ENCODE measurements at places on chromosomes 3 and 15.

DNA sequence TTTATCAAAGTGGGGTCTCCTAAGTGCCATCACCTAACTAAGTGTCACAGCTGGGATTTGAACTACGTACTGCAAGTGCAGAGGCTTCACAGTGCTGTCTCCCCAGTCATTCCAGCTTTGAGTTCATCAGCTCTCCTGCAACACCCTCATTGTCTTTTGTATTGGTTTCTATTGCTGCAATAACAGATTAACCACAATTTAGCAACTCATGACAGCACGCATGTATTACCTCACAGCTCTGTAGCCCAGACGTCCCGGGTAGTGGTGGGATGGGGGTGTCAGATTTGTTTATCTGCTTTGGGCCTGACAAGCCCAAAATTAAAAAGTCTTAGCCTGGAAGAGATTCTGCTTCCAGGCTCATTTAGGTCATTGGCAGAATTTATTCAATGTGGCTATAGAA lies 220.5 kb upstream of the LRRN1 start:
- DNase-seq = no peak

- DNase-seq = no peak
Observed at GRCh38 chr3:59237121-59237520, 187.3 kb upstream of the CFAP20DC start.

- peak; percentile 59 for DNase-seq
Observed at GRCh38 chr15:31483053-31483985, 156.7 kb downstream of the KLF13 start.

GRCh38 chr3:139897759-139898158 lies 37.2 kb upstream of the CLSTN2 start:
- no peak for DNase-seq

GRCh38 chr3:104614564-104614963 lies 752.1 kb upstream of the ALCAM start:
- no peak for DNase-seq

- peak; percentile 44 for DNase-seq
Observed at GRCh38 chr15:67150023-67150860, 84.8 kb downstream of the SMAD3 start.

DNA sequence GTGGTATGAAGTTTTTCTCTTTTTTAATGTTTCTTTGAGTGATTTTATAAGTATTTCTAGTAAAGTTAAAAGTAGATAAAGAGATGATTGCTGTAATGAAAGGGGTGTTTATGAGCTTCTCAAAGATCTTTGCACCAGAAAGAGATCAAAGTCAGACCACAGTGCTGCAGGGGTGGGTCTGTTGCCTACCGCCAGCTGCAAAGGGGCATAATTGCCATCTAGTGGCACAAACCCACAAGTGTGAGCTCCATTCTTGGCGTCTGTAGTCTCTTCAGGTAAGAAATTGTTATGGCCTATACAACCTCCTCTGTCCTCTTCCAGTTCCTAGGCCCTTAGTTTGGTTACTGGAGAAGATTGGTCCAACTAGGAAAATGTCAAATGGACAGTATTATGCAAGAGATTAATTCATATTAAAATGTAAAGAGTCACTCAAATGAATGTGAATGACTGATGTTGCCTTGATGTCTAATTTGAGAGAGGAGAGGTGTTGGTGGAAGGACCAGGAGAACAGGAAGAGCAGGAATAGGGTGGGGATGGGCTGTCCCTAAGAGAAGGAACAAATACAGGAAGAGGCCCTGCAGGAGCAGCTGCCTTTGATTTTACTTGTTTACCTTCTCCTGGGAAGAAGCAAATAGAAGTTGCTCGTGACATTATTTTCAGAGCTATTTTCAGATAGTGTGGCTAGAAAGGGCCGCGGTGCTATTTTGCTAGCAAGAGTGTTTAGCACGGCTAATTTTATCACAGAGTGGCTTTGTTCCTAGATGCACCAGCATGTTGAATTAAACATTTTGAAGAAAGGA lies 53.0 kb upstream of the GSK3B start:
- DNase-seq = peak; percentile 58

DNA sequence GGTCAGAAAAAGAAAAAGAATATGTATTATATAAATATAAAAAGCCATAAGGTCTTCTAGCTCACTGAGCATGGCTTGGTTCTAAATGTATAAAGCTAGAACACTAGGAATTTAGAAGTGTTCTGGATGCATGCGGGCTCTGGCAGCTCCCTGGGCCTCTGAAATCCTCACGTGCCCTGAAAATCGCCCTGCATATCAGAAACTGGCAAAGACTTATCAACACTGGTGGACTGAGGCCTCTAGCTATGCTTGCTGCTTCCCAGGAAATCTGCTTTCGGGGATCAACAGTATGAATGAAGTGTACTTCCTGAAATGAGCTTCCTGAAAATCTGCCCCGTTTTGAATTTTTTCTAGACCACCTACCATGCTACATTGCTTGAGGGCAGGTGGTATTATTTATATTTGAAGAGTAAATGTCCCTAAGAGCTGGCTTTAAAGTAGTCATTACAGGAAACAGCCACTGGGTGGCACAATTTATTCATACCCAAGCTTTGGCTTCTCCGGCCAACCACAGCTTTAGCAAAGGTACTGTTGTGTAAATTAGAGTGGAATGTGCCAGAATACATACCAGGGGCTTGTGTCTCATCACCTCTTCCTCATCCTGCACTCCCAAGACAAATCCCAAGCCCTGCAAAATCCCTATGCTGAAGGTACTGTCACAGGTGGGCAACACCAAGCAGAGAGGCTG lies 17.7 kb downstream of the CRTAP start:
- DNase-seq = no peak

DNA sequence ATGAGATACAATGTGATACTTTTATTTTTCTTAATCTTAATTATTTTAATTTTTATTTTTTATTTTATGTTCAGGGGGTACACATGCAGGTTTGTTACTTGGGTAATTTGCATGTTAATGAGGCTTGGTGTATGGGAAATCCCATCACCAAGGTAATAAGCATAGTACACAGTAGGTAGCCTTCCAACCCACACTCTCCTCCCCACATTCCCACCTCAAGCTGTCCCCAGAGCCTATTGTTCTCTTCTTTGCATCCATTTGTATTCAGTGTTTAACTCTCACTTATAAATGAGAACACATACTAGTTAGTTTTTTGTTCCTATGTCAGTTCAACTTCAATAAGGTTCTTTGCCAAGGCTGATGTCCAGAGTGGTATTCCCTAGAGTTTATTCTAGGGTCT lies 1375.4 kb downstream of the NSUN3 start:
- no peak for DNase-seq

GRCh38 chr15:83498374-83498773 lies 51.2 kb downstream of the SH3GL3 start:
- DNase-seq = no peak

DNA sequence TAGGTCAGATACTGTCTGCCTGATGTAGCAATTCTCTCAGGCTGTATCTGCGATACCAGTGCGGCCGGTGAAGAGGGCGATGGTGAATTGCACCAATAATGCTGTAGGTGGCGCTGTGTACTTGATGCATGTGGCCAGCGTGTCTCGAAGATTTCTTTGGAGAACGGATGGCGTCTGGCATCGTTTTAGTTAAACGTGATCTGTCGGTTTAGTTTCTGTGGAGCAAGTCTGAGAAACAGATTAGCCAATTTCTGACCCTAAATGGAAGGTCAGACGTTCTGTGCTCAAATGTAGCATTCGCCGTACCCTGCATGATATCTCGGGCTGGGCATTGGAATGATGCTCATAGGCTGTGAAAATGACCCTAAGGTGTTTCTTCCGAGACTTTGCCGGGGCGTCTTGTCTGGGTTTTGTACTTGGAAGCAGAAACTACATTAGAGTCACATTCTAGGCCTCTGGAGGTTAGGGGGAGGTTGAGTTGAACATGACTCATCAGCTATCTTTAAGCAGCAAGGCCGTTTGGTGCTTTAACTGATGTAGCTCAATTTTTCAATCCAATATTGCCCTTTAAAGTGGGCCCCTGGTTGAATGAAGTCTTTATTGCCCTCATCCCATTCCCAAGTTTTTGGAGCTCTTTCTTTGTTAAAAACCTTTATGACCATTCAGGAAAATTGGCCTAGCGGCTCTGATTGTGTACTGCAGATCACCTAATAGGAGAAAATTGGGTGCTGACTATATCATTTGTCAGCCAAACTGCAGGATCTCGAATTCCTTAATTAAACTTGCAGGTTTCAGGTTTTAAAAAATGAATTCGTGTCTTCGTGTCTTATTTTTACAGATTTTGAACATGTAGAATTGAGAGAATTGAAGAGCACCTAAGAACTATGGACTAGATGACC lies 80.0 kb downstream of the SQOR start:
- peak; percentile 22 for DNase-seq

DNA sequence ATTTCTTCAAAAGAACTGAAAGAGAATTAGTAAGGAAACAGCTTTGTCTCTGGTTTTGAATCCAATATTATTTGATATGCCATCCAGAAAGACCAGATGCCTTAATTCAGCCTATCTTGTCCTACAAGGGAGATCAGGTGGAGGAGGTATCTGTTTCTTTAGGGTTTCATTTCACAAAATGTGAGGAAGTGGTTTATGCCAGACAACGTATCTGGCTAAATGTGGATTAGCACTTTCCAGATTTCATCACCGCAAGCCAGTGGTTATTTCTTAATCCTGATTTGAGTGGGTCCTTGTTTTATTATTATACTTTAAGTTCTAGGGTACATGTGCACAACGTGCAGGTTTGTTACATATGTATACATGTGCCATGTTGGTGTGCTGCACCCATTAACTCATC lies 271.1 kb downstream of the EBLN2 start:
- DNase-seq = no peak

DNA sequence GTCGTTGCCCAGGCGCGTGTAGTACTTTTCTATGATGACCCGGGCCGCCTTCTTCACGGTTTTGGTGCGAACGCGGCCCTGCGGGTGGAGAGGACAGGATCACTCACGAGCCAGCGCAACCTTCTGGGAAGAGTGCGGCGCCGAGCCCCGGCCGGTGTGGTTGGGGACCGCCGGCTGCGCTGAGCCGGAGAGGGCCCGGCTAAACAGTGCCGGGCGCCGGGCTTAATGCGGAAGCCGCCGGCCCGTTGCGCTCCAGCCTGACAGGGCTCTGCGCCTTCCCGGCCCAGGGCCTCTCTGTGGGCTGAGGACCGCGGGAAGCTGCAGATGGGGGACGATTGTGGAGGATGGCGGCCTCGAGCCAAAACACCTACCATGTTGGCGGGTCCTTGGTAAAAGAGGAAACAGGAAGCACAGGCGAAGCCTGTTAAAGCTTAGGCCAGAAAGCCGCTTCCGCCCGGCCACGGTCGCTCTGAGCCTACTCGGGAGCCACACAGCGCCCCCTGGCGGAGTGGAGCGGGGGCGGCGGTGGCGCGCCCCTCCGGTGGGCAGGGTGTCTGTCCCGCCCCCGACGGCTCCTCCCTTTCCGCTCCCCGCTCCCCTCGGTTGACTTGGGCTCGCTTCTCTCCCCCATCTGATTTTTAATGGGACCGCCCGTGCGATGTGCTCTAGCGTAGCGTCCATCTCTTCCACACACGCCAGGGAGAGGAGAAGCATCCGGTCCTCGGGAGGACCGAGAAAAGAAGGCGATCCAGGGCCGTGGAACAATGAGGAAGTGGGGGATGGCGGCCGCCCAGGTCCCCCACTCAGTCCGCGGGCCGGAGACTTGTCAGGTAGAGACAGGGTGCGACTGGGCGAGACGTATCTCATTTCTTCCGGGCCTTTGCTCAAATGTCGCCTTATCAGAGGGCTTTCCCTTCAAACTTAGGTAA lies at the start of gene RPS17:
TSS of gene RPS17 (minus strand) at position 403 of the 929 bp plus-strand sequence. CDS start at position 374, 29 bp downstream.
- peak; percentile 99 for DNase-seq

DNA sequence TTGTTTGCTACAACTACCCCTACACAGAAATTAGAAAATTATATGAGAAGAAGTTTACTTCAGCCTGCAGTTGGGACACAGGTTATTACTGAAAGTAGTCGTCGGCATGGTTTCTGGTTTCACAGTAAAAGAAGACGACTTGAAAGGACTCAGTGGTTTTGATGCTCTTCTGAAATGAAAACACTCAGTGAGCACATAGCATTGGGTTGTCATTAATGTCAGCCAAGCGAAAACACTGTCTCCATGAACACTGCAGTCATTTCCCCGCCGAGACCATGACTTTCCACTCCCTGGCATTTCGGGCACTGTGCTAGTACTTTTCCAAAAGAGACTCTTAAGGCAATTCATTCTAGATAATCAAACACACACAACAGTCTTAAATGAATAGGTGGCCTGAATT lies 69.2 kb upstream of the ICE2 start:
- DNase-seq = peak; percentile 44

- no peak for DNase-seq
Observed at GRCh38 chr3:152706991-152707713, 127.8 kb upstream of the P2RY1 start.

DNA sequence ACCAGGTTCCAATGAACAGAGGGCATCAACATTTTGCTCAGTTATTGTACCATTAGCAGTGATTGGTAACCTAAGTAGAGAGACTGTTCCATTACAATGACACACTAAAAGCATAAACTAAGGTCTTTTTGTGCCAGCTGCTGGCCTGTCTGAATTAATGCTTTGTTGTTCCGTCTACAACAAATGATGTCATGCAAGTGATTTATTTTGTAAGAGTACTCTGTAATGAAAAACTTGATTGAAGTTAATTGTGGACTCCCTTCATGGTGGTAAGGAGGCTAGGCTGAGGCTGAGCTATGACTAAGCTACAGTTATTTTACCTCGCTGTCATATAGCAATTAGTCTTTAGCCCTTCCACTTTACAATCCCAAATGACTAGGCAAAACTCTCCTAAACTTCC lies 23.2 kb downstream of the RCN2 start:
- DNase-seq = no peak

DNA sequence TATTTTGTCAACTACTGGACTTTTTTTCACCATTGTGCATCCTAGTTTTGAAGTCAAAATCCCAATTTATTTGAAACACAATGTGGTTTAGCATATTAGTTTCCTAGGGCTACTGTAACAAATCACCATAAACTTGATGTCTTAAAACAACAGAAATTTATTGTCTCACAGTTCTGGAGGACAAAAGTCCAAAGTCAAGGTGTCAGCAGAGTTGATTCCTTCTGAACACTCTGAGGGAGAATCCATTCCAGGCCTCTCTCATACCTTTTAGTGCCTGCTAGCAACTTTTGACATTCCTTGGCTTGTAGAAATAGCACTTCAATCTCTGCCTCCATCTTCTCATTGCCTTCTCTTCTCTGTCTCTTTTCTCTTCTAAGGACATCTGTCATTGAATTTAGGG lies 14.9 kb upstream of the SLC27A2 start:
- DNase-seq = no peak

DNA sequence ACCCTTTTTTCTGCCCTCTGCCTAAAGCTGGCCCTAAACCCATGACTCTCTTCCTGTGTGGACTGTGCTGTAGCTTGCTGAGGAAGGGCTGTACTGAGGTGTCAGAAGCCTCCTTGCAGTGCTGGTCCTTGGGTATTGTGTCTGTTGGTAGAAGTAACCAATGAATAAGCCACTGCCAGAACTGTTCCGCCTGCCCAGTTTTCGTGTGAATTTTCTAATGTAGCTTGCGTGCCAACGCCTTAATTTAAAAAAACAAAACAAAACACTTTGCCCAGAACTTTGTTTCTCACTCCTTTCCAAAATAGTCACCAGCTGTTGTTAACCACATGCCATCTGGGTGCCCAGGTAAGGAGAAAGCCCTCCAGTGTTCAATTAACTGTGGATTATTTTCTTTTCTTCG lies 101.9 kb downstream of the KLHL25 start:
- DNase-seq = peak; percentile 34
